Cortex of kidney (tissue), 1 donor: ENCODE measurements at places on chromosomes 6 and 20.

- DNase-seq, result no peak
Observed at GRCh38 chr6:30691208-30691847, 544 bp upstream of the NRM start.

DNA sequence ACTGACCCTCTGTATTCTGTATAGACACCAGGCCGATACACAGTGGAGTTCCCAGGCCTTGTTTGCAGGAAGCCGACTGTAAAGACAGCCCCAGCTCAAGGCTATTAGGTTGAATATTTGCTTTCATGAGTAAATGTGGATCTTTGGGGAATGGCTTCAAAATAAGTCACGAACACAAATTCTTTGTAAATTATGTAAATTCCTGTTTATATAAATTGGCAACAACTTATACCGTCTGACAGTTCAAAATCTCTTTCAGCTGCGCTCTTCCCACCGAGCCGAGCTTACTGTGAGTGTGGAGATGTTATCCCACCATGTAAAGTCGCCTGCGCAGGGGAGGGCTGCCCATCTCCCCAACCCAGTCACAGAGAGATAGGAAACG is 24.7 kb downstream of the EDN3 start:
- no peak for DNase-seq

DNA sequence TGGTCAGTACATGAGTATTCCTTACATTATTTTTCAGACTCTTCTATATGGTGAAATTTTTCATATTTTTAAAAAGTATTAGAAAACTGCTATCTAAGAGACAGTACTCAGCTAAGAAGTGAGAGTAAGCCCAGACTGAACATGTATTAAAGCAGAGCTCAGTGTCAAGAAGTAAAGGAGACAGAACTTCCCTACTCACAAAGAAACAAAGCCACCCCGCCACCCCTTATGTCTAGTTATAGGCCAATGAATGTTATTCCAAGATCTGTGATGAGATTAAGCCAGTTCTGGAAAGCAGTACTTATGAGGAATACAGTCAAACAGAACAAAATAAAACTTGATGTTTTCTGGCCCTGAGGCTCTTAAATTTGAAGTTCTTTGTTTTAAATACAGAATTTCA is 114.5 kb downstream of the RNGTT start:
- DNase-seq, result no peak

DNA sequence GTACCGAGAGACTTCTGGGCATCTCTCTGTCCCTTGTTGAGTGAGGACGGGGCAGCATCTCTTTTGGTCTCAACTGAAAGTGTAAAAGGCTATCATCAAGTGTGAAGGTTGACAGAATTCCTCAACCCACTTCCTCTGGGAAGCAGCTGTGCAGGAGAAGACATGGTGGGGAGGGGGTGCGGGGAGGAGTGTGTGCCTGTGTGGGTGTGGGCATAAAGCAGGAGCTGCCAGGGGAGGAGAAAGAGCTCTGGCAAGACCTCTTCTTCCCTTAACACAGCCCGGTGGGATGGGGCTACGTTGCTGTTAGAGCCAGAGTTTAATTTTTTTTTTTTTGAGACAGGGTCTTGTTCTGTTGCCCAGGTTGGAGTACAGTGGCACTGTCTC is 31.8 kb downstream of the CPXM1 start:
- DNase-seq, result no peak

GRCh38 chr6:38982470-38982869 is 66.1 kb upstream of the GLP1R start:
- no peak for DNase-seq

- DNase-seq, result no peak
Observed at GRCh38 chr20:51584737-51585136, 42.2 kb upstream of the NFATC2 start.

- DNase-seq, result no peak
Observed at GRCh38 chr6:150249261-150249660, 106.4 kb downstream of the PPP1R14C start.

GRCh38 chr6:158459726-158460125 is 100.2 kb upstream of the TMEM181 start:
- no peak for DNase-seq

DNA sequence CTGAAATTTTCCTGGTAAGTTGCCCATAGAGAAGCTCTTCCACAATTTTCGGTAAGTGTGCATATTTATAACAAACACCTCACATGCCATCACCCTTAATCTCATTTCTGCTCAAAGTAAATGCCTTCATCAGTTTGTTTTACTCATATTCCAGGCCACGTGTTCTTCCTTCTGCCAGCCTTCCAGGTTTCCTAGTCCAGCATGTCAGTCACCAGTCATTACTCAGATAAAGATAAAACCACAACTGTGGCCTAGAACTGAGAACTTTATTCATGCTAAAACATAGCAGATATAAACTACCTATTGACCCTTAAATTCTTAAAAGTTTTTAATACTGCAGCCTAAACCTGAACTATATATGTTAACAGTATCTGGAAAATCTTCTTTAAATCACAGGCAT is 149.5 kb upstream of the SLC22A16 start:
- DNase-seq, result no peak

DNA sequence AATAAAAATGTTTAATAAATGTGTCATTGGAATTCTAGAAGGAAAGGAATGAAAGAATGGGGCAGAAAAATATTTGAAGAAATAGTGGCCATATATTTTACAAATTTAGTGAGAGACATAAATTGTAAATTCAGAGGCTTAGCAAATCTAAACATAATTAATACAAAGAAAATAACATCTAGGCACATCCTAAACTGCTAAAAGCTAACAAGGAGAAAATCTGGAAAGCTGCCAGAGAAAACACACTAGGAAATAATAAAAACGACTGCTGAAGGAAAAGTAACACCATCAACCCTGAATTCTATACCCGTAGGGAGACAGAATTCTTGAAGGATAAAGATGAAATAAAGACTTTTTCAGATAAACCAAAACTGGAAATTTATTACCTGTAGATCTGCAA is 23.8 kb downstream of the CYB5R4 start:
- no peak for DNase-seq

DNA sequence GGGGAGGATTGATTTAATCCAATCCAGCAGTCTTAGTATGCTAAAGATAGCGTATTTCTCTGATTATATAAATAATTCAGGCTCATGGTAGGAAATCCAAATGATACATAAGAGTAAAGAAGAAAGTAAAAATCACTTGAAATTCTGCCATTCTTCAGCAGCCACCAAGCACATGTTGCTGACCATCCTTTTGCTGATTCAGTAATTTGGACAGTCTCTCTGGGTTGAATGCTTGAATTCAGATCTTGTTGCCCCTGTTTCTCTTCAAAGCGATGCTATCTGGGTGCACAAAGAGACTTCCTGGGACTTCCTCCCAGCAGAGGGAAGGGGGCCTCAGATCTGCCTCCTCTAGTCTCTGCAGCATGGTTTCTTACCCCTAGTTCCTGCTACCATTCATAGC is 609.1 kb downstream of the UTRN start:
- no peak for DNase-seq

GRCh38 chr6:82704045-82704444 is 340.4 kb downstream of the TPBG start:
- DNase-seq, result no peak

DNA sequence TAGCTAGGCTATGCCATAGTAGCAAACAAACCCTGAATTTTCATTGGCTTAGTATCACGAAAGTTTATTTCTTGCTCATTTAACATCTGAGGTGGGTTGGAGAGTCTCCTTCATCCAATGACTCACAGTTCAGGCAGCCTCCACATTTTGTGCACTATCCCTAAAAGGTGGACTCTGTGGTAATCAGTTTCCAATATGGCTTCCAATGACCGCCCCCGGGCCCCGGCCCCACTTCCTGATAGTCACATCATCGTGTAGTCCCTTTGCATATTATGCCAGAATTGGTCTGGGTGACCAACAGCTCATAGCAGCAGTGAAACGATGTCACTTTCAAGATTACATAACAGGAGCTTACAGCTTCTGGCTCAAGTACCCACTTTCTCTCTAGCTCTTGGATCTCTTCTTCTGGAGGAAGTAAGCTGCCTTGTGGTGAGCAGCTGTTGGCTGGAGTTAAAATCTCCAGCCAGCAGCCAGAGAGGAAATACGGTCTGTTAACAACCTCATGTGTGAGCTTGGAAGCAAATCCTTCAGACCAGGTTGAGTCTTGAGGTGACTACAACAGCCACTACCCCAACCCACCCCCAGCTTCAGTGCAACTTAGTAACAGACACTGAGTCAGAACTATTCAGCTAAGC is 7.8 kb downstream of the HCRTR2 start:
- no peak for DNase-seq

DNA sequence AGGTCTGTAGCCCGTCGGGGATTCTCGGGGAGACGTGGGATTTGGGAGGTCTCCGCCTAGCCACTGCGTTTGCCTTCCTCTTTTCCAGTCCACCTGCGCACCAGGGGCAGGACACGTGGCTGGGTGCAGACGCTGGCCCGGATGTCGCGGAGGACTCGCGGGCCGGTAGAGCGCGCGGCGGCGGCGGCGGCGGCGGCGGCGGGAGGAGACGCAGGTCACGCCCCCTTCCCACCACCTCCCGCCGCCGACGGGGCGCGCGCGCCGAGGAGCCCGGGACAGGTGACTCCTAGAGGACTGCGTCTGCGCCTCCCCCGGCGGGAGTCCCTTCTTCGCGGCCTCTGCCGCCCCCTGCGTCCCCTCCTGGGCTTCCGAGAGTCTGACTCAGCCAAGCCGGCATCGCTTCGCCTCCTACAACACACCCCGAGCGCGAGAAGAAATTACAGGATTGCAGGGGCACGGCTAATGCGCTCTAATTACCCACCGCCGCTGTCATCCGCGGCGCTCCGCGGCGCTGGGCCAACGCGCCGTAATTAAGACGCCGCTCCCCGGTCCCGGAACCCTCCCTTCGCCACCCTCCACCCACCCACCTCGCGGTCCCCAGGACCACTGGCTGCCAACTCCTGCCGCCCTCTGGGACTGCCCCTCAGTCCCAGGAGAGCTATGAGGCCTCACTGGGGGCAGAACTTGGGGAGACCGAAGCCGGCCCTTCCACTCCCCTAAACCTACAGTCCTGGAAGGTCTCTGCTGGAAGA is 124.5 kb downstream of the MRPL14 start:
- DNase-seq, result no peak

GRCh38 chr6:121365536-121366521 is 31.5 kb upstream of the TBC1D32 start:
- no peak for DNase-seq

GRCh38 chr20:51363378-51363777 is 179.1 kb downstream of the NFATC2 start:
- DNase-seq, result no peak

DNA sequence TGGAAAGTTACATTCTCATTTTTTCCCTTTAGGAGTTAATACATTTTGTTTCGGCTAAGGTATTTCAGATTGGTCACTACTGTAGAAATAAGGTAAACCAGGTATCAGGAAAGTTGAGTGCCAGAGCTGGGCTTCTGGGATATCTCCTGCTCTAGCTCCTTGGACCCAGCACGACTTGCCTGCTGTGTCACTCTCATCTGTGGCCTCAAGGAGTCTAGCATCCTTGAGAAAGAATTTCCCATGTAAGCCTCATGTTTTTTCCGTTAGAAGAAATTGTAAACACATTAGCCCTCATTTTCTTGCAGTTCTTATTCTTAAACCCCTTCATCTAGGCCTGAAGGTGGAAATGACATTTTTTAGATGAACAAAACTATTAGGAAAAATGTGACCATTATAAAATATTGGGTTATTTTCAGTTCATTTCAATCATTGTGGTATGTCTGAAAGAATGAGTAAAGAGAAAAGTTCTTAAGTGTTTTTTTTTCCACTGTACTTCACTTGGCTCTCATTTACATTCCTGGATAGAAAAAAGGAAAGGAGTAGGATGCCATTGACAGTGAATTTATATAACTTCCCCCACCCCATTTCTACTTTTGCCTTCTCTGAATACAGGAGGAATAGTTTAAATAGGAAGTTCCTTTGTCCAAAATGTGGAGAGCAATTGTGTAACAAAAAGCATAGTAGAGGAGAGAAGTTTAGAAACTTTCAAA is 46.7 kb downstream of the CD2AP start:
- no peak for DNase-seq

- DNase-seq, result no peak
Observed at GRCh38 chr20:62874964-62875344, 13.3 kb upstream of the TCFL5 start.

GRCh38 chr6:4790158-4790899 is 14.1 kb downstream of the CDYL start:
- DNase-seq, result no peak

- no peak for DNase-seq
Observed at GRCh38 chr6:105797983-105798453, 288.1 kb upstream of the PRDM1 start.

DNA sequence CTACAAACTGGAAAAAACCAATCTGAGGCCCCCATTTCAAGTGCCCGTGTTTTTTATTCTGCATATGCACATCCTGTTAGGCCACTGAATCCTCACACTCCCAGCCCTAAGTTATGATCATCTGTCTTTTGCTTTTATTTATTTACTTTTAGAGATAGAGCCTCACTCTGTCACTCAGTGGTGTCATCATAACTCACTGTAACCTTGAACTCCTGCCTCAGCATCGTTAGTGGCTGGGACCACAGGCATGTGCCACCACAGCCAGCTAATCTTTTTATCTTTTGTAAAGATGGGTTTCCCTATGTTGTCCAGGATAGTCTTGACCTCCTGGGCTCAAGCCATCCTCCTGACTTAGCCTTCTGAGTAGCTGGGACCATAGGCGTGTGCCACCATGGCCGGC is 29.6 kb upstream of the CLDN20 start:
- no peak for DNase-seq

DNA sequence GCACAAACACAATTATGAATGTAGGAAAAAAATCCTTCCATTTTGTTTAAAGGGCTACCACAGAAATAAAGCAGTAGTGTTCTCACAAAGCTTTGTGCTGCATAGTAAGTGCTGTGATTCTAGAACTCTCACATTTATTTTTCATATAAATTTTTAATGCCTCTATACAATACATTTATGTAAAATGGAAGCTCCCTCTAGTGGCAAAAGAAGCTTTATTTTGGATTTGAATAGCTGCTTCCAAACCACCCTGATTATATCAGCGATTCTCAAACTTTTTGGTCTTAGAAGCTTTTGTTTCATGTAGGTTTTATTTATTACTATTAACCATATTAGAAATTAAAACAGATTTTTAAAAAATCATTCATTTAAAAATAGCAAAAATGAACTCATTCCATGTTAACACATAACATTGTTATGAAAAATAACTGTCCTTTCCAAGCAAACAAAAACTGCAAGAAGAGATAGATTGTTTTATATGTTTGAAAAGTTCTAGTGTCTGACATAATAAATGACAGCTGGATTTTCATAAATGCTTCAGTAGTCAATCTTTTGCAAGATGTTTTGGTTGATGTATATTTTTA is 38.4 kb downstream of the HS3ST5 start:
- no peak for DNase-seq
